ENCODE measurements at places on chromosomes 7 and 10.

GRCh38 chr10:27252267-27253000, 11.8 kb upstream of the ACBD5 start:
- DNase-seq = peak; percentile 72

- DNase-seq = no peak
Measured at GRCh38 chr7:8597565-8597964, 164.2 kb downstream of the NXPH1 start.

GRCh38 chr10:8159341-8160165, 105.1 kb downstream of the GATA3 start:
- no peak for DNase-seq

GRCh38 chr10:104300736-104301292, 31.8 kb downstream of the GSTO2 start:
- DNase-seq = no peak

- DNase-seq = no peak
Measured at GRCh38 chr7:156139112-156139511, 326.8 kb upstream of the SHH start.

DNA sequence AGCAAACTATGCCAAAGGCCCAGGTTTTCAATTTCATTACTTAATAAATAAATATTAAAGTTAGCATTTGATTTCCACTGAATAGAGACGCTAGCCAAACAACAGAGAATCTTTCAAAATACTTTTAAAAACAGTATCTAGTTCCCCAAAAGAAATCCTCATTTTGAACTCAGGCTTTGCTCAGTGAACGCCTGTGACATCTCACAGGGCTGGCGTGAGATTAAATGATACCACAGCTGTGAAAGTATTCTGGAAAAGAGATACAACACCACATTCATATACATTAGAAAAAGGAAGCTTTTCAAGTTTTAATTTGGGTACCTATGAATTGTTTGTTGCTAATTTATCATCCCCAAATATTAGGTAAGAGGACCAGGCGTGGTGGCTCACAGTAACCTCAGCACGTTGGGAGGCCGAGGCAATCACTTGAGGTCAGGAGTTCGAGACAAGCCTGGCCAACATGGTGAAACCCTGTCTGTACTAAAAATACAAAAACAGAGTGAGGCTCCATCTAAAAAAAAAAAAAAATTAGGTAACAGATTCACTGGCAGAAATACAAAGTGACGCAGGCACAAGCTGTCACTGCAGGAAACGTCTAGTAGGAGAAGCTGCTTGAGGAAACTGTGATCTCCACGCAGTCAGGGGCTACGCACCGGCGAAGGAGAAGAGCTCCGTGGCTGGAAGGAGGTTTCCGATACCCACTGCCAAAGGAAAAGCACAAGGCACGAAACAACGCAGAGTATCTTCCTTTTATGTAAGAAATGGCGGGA, 50.0 kb downstream of the AMZ1 start:
- DNase-seq = no peak

DNA sequence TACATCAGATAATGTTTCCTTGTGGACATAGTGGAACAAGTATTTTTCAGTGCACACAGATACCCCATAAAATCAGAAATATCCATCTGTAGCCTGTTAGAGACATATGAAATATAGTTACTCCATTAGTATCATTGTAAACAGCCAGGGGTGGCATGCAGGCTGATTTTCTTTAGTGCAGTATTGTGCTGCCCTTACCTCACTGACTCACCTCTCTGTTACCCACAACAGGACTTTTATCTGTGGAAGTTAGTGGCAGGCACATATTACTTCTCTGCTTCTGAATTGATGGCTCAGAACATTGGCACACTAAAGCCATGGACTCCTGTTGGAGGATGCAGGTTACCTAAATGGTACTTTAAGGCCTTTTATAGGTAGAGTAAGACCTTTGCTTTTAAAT, 70.0 kb downstream of the SLC25A40 start:
- no peak for DNase-seq

DNA sequence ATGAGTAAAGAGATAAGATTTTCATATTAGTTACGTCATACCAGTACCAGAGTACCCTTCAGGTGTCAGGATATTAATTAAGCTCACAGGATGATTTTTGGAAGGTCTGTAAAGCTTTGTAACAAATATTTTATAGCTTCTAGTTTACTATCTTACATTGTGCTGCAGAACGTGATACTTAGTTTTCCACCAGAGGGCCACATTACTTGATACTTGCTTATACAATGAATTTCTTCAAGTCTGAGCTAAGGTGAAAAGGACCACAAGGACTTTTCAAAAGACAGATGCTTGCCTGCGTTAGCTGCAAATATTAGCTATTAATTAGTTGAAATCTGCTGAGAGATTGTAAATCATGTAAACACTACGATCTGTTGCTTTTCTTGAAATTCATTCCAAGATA, 12.2 kb downstream of the FOXP2 start:
- no peak for DNase-seq

DNA sequence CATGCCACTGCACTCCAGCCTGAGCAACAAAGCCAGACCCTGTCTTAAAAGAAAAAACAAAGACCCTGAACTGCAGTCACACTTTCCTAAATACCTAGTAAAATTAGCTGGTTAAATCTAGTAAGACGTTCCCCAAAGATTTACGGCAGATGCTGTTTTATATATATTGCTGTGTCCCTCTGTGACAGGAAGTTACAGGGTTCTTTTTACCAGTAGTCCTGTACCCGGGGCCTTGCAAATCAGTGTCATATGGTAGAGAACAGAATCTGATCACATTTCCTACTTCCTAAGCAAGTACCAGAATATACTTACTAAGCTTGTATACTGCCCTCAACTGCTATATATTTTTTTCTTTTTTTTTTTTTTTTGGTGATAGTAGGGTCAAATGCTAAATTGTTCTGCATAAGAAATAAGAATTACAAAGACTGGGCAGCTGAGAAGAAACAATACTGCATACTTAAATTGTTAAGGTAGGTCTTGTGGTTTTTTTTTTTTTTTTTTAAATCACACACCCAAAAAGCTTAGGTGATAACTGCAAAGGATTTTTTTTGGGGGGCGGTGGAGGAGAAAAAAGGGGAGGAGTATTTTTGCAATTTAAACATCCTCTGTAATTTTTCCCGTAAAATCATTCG, 27.3 kb upstream of the KMT2E start:
- DNase-seq = no peak

- DNase-seq = no peak
Measured at GRCh38 chr7:38482521-38482920, 148.7 kb downstream of the AMPH start.

DNA sequence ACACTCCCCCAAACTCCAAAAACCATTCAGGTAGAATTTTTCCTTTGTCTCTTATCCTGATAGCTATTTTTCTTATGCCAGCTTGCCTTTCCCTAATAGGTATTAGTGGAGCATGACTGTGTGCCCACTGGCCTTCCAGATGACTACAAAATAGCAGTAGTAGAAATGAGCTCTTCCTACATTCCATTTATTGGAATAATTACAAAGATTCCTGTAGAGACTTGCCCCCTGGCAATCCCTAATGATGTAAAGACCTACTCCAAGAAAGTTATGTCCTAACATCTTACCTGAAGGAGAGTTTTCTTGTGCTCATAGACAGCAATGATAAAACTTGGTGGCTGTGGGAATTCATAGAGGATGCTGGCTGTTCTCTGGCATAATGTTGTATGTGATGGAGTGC, 501.8 kb downstream of the GATA3 start:
- DNase-seq = no peak

GRCh38 chr7:84824057-84824651, 362.7 kb downstream of the SEMA3D start:
- DNase-seq = no peak
